ENCODE measurements at places on chromosomes 16 and 17.

- DNase-seq = no peak
These were observed 12.2 kb downstream of the CHTF8 start for GRCh38 chr16:69120096-69120664.

- no peak for DNase-seq
These were observed 92.7 kb downstream of the WSCD1 start for GRCh38 chr17:6162892-6163291.

DNA sequence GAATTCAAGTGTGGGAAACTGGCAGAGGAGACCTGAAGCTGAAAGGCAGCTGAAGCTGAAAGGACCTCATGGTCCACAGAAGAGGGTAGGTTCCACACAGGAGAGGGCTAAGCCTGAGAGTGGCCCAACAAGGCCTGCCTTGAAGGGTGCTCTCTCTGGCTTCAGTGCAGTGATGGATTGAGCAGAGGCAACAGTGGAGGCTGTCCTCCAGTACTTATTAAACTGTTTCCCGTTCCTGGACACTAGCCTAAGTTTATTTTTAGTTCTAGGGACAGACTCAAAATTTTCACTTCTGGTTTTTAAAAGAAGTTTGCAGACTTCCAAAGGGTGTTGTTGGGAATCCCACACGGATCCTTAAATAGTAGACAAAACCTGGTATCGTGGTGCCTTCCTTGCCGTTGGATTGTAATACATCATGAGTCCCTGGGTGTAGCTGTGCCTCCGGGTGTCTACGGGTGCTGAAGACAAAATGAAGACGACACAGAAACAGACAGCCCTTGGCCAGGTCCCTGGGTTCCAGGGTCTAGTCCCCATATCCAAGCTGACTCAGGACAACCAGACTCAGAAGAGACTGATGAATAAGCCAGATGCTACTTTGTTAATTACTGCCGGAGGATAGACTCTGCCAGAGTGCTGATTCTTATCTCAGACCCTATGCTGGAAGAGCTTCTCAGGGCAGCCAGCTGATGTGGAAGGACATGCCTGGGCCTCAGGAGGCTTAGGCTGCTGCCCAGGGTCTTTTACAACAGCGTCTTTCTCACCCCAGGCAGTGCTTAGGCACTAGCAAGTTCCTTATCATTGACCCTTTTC is 7.1 kb upstream of the CMTM4 start:
- no peak for DNase-seq

DNA sequence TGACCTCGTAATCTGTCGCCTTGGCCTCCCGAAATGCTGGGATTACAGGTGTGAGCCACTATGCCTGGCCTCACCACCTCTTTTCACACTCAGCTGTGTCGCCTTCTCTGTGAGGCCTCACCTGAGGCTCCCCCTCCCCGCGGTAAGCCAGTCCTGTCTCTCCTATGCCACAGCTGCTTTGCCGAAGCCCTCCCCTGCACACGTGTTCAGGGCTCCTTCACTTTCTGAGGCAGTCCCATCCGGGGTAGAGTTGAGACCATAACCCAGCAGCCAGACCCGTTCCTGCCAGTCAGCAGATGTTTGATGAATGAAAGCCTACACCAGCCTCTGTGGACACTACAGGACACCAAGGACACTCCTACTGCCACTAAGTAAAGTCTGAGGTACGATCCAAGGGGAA is 10.6 kb downstream of the USP7 start:
- no peak for DNase-seq

DNA sequence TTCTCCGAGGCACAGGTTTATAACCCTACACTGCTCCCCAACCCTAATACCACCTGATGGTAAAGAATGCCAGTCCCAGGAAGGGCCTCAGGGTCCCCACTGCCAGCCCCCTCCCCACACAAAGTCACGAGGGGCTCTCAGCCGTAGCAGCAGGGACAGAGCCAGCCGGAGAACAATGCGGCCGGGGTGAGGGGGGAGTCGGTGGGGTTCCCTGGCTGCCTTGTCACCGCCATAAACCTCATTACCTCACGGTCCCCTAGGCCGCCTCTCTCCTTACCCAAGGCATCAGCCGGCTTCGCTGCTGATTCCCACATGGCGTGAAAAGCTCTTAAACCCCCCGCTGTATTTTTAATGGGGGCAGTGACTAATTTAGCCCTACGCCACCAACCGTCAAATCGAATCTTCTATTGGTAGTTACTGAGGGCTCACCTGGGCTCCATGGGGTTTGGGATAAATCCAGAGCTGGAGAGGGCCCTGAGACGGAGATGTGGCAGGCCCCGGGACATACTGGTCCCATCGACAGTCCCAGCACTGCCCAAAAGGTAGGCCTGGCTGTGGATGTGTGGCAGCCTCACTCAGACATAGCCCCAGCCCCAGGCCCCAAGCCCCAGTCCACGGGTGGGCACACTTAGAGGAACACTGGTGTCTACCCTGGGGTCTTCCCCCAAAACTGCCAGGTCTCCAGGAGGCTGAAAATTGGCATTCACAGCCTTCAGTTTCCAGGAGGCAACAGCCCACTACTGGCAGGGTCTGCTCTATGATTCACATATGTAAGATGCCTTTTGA is 115.3 kb downstream of the C16orf78 start:
- DNase-seq = no peak

DNA sequence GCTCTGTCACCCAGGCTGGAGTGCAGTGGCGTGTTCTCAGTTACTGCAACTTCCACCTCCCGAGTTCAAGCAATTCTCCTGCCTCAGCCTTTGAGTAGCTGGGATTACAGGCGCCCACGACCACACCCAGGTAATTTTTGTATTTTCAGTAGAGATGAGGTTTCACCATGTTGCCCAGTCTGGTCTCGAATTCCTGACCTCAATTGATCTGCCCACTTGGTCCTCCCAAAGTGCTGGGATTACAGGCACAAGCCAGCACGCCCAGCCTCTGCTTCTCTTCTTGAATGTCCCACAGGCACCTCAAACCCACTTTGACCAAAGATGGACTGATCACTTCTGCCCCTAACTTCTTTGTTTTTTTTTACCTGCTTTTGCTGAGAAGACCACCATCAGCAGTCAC is 4.6 kb upstream of the ARL5C start:
- no peak for DNase-seq

All from astrocyte of the spinal cord (primary cell).